AG04449 (cell line): ENCODE measurements at places on chromosomes 5 and 9.

DNA sequence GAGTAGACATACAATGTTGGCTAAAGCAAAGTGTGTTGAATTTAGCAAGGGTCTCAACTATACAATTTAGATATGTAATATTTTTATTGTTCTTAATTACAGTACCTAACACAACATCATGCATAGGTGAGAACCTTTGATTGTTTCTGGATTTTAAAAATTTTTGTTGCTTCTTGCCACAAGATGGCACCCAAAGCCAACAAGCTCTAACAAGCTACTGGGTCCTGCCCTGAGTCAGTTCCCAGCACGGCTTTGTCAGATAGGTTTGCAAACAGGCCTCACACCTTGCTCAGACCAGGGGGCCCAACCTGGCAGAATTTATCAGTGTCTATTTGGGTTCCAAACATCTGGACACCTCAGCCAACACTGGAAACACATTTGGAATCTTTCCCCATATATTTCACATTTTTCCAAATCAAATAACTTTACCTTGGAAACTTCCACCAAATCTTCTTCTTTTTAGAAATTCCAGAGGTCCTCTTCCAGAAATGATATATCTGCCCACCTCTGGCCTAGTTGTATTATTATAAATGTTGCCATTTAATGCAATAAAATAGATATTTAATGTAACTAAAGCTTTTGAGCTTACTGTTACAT is 49.5 kb upstream of the EGFLAM start:
- no peak for DNase-seq

DNA sequence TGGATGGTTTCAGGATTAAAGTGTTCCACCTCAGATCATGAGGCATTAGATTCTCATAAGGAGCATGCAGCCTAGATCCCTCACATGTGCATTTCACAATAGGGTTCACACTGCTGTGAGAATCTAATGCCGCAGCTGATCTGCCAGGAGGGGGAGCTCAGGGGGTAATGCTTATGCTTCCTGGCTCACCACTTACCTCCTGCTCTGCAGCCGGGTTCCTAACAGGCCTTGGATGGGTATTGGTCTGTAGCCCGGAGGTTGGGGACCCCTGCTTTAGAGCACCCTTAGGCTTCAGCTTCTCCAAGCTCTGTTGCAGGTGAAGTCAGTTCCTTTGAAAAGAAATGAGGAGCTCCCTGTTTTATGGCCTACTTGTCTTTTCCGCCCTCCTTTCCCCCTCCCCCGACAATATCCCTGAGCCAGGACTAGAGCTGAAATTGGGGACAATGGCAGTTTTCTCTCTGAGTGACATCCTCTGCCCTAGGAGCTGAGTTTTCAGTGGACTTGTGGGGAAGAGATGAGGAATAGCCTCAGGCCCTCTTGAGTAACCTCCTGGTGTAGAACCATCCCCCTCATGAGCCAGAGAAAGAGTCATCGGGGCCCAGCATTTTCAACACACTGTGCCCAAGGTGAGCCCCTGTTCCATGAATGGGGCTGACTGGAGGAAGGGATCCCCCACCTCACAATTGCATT is 16.2 kb upstream of the MAT2B start:
- no peak for DNase-seq

DNA sequence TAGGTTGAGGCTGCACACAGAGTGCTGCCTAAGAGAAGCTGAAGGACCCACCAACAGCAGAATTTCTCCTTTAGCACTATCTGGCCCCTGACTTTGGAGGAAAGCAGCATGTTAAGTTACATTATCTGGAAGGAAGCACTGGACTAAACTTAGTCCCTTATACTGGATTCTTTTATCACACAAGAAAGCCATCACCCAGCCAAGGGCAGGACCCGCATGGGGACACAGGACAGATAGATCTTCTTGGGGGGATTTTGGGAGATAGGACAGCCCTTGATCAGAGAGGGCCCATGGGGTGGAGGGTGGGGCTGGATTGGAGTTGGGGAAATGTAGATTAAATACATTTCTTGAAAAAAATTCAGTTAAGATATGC is 14.4 kb downstream of the ANKRD33B start:
- DNase-seq: no peak

DNA sequence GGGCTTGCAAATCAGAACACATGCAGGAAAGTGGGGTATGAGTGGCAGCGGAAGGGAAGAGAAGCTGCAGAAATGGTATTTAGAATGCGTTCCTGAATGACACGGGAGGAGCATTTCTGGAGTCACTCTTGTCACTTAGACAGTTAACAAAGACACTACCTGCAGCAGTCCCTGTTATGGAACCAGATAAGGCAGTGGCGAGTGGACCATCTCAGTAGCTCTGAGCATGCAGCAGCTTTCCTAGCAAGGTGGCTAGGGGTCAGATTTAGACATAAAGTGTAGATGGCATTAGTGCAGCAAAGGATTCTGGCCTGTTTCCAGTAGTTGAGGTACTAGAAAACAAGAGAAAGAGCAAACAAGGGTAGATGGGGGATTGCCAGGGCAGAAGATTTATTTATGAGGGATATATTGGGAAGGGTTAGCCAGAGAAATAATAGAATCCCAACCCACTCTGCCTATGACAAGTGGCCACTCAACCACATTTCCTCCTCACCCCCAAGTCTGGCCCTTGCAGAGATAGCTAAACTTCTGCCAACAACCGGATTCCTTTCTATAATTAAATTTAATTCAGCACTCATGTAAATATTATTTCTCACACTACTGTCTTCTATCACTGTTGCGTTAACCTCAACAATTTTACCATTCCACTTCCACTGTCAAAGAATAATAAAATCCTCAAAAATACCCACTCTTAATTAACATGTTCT is 201.6 kb downstream of the DCP2 start:
- DNase-seq: no peak

- DNase-seq: no peak
These were observed 1.0 kb upstream of the TPM2 start for GRCh38 chr9:35690614-35691333.

GRCh38 chr9:101027733-101028345 is 688 bp upstream of the PLPPR1 start:
- no peak for DNase-seq

DNA sequence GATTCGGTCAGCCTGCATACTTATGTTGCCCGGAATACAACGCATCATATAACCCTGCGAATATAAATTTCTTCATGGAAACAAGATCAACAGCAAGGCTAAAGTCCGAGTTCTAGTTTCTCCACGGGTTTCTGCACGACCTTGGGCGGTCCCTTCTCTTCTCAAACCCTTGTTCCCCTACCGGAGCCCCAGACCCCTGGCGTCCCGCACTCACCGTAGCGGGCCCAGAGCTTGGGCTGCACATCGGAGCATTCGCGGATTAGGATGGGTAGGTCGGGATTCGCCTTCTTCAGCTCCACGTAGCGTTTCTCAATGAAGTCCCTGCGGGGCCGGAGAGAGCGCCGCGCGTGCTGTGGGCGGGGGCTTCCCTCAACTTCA is 399 bp downstream of the NDUFA2 start:
- no peak for DNase-seq

- DNase-seq: peak; percentile 38
These were observed 62.5 kb downstream of the CYFIP2 start for GRCh38 chr5:157328277-157328912.

- DNase-seq: no peak
These were observed 16.8 kb upstream of the PRLR start for GRCh38 chr5:35246900-35247647.

DNA sequence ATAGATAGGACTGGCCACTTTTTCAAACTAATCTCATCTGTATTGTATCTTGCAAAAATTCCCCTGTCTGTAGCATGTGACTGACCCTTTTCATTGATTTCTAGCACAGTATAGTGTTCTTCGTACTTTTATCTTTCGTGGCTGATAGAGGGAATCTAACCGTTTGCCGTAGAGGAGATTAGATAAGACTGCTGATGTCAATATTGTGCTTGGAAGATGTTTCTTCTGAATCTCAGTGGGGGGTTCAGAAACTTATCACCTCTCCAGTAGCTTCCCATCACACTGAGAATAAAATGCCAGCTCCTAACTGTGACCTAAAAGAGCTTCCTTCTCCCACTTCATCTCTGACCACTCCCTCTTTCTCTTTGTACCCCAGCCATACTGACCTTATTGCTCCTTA is 25.4 kb upstream of the ALDOB start:
- no peak for DNase-seq

GRCh38 chr5:64693636-64694035 is 3.3 kb downstream of the SHISAL2B start:
- DNase-seq: no peak

GRCh38 chr5:138528208-138528607 is 14.8 kb downstream of the ETF1 start:
- DNase-seq: no peak

DNA sequence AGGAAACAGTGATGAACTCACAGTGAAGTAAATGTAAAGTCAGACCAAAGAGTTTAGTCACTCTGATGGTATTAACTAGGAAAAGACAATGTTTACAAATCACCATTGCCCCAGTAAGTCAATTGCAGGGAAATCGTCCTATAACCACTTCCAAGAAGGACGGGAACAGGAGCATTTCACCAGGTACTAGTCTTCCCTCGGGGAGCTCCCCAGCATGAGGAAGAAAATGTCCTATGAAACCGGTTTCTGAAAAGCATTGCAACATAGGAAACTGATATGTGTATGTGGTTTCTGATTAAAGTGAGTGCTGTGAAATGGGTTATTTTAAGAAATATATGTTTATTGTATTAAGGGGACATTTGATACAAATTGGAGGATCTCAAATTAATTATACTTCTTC is 626.7 kb upstream of the ADAMTS16 start:
- no peak for DNase-seq

DNA sequence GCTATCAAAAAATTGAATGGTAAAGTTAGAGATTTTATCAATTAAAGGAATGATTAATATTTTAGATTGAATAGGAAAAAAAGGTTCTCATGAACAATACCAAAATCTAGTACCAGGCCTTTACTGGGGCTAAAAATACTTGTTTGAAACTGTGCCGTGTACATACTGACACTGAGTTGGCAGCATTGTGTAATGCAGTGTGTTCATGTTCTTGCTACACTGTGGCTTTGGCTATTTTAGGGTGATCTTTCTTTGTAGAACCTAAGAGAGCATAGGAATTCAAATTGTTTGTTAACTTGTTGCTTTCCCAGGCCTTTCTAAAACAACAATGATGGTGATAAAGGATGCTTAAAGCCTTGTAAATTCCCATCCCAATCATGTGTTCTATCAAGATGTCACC is 80.9 kb downstream of the KIF4B start:
- no peak for DNase-seq
